Esophagus muscularis mucosa (tissue), 4 donors: ENCODE measurements at places on chromosomes 2 and 18. TPM values are rescaled to one million over a fixed set of nuclear protein-coding genes. Genes with fewer than 3 reads are reported as not detected.

CIB4 gene
- not detected for total RNA-seq

HOXD8 gene
- 3.7 TPM for total RNA-seq

CCDC150 gene
- 0.58 TPM for total RNA-seq

ARMC9 gene
- 119 TPM for total RNA-seq

- H3K36me3 ChIP-seq, result no peaks in the 10 kb centered on the region
- H3K4me1 ChIP-seq, result peaks cover 12% of the 10 kb centered on the region
- no peak for DNase-seq
- H3K27me3 ChIP-seq, result no peaks in the 10 kb centered on the region
- no peak overlapping the region for H3K27ac ChIP-seq
Observed at GRCh38 chr2:45273412-45274249, 264.4 kb upstream of the SIX2 start.

TXNDC2 gene
- 0.33 TPM for total RNA-seq

- no peaks in the 10 kb centered on the region for H3K4me1 ChIP-seq
- H3K4me3 ChIP-seq, result no peak overlapping the region
- no peak for DNase-seq
- H3K27me3 ChIP-seq, result no peaks in the 10 kb centered on the region
- no peaks in the 10 kb centered on the region for H3K36me3 ChIP-seq
Observed at GRCh38 chr2:6392966-6393365, 472.7 kb downstream of the CMPK2 start.

DNA sequence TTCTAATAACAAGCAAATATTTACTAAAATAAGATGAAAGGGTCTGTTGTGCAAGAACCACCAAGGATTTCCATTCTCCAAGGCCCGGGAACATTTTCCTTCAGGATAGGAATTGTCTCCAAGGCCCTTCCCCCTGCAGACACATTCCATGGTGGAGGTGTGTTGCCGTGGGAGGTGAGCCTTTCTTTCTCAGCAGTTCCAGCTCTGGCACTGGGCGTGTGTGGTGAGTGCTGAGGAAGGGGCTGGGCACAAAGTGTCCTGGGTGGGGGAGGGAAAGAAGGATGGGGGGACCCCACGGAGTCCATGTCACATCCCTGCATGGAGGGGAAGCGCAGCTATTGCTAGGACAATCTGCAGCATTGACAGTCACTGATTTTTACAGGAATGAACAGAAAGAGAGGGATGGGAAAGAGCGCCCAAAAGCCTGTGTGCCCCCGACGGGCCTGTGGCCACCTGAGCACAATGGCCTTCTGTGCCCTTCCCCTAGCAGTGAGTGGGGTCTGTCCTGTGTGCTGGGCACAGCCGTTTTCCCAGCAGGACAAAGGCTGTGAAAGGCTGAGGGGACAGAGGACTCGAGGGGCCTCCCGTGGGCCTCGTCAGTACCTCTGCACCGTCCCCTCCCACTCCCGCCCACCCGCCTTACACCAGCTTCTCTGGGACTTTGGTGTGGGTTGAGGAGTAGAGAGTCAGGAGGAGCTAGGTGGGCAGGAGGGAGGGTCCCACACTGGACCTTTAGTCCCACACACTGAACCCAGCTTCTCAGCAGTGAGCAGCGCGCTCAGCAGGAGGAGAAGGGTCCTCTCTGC is 79.8 kb downstream of the PTGR3 start:
- H3K27ac ChIP-seq, result no peak overlapping the region
- no peaks in the 10 kb centered on the region for H3K36me3 ChIP-seq
- peak; percentile 55 for DNase-seq
- H3K4me1 ChIP-seq, result no peaks in the 10 kb centered on the region

FNDC4 gene
- 12.6 TPM for total RNA-seq

EIF5B gene
- 60.2 TPM for total RNA-seq

KYNU gene
- 3.3 TPM for total RNA-seq

ANKRD30B gene
- not detected for total RNA-seq

DNA sequence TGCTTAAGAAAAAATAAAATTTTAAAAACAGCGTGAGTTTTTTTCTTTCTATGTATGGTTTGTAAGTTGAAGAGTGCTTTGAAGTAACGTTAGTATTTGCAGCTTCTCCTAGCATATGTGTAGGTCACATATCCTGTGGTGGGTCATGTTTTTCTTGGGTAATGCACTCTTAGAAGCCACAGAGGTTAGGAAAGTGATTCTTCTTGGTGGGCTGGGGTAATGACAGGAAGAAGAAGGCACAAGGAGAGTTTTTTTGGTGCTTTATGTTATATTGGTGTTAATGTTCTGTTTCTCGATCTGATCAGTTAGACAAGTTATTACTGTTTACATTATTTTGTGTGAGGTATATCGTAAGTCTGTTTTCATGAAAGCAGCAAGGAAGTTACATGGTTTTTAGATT is 109.0 kb downstream of the ICA1L start:
- no peak overlapping the region for H3K4me3 ChIP-seq
- no peaks in the 10 kb centered on the region for H3K27me3 ChIP-seq
- no peak overlapping the region for H3K27ac ChIP-seq

GRCh38 chr2:171878481-171878993 is 15.5 kb downstream of the SLC25A12 start:
- H3K36me3 ChIP-seq, result peaks cover 4% of the 10 kb centered on the region
- peaks cover 26% of the 10 kb centered on the region for H3K4me1 ChIP-seq
- no peaks in the 10 kb centered on the region for H3K27me3 ChIP-seq
- no peak overlapping the region for H3K4me3 ChIP-seq
- H3K27ac ChIP-seq, result peak overlapping the region; percentile 81
- no peak for DNase-seq

DNA sequence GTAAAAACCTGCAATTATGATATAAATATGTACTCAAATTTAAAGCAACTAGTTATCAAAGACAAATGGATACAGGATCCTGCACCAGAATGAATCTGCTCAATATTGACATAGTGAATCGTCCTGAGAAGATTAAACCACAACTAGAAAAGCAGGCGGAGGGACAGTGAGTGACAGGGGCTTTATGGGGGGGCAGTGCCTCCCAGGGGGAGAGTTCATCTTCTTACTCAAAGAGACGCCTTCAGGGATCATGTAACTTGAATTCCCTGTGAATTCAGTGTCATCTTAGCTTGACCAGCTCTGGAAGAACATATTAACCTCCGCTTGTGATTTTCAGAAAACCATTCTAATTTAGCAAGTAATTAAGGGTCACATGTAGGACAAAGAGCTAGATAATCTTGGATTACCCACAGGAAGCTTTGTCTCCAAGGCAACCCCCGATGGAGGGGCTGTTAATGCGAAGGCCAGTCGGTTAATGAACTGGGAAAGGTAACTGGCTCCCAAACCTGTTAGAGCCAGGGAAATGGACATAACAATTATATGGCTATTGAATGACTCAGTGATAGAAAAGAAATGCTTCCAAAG is 17.4 kb upstream of the LMAN1 start:
- no peak overlapping the region for H3K27ac ChIP-seq
- H3K36me3 ChIP-seq, result no peaks in the 10 kb centered on the region
- no peak for DNase-seq
- no peak overlapping the region for H3K4me3 ChIP-seq

HOXD3 gene
- 0.99 TPM for total RNA-seq
